Left cardiac atrium (tissue), 4 donors: ENCODE measurements at places on chromosomes 7 and 10.

- DNase-seq = peak; percentile 23
These were observed 538 bp downstream of the TFAM start for GRCh38 chr10:58385784-58386112.

DNA sequence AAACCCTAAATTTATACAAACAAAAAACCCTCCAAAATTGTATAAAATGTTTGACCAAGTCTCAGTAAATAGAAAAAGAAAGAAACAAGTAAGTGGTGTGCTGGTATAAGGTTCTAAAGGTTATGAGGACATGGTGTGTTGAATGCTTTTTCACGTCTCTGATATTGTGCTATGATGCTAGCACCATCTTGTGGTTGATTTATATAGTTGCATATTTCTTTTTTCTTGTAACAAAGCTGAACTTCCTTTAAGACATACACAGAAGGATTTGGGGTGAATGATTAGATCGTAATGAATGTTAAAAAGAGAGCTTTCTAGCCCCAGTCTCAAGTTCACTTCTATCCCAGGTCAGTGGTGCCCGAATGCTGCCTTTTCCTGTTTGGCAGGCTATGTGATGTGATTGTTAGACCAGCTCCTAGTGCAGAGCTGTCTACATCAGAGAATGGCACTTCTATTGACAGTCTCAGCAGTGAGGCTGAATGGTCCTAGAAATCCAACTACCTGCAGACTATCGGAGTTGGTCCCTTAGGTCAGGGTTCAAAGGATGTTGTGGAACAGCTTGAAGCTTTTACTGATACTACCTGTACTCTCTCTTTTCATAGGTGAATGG, 25.0 kb downstream of the VTI1A start:
- DNase-seq = no peak

DNA sequence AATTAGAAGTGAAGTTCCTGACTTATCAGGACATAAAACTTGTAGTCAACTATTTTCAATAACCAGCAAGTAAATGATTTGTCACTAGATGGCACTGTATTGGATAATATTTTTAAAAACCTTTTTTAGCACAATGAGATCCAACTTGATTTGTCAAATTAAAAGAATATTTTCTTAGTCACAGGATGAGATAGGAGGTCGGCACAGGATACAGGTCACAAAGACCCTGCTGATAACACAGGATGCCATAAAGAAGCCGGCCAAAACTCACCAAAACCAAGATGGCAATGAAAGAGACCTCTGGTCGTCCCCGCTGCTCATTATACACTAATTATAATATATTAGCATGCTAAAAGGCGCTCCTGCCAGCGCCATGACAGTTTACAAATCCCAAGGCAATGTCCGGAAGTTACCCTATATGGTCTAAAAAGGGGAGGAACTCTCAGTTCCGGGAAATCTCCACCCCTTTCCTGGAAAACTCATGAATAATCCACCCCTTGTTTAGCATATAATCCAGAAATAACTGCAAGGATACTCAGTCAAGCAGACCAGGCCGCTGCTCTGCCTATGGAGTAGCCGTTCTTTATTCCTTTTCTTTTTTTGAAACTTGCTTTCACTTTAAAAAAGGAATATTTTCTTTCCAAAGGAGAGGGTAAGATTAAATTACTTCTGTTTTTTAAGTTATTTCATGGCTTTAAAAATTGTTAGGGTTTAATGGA, 255.7 kb upstream of the MKLN1 start:
- DNase-seq = peak; percentile 74

- peak; percentile 29 for DNase-seq
These were observed 1.6 kb downstream of the FAM24A start for GRCh38 chr10:122911889-122912484.

DNA sequence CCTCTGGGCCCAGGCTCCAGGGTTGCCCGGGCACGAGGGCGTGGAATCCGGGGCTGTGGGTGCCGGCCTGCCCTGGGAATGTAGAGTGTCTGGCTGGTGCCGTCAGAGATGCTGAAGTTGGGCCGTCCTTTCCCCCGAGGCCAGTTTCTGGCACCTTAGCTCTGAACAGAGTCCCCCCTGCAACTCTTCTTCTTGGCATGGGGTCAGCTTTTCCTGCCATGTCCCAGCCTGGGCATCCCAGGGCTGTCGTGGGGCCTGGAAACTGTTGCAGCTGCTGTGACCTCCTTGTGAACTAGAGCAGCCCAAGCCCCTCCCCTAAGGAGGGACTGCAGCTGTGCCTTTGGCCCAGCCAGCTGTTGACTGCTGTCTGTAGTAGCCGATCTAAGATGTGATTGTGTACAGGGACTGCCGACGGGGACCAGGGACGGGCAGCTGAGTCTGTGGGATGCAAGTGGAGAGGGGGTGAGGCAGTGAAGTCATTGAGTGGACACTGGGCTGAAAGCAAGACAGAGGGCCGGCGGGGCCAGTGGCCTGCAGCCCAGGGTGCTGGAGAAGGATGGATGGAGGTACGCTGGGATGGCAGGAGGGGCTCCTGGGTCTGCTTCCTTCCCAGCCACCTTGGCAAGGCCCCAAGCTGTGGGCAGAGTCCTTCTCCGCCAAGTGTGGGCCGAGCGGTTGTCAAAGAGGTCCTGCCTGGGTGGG, 35.8 kb downstream of the GBX1 start:
- DNase-seq = peak; percentile 18

GRCh38 chr10:132504501-132505272, 32.9 kb upstream of the INPP5A start:
- DNase-seq = no peak

DNA sequence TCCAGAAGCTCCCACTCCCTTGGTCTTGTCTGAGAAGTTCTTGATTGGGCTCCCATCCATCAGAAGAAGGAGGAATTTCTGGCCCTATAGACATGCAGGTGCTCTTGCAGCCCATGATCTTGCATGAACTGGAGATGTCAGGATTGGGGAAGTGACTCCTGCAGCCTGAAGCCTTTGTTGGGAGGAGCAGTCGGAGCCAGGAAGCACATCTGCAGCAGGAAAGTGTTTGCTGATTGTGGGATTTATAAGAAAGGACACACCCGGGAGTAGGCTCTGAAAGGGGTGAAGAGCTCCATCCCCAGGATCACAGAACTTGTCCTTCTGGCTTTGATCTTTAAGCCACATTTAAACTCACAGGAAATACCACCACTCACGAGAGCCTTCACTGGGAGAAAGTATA, 185.2 kb downstream of the DYNC1I1 start:
- DNase-seq = no peak

- DNase-seq = no peak
These were observed 75.7 kb downstream of the RSU1 start for GRCh38 chr10:16741540-16741939.

- DNase-seq = no peak
These were observed 342.7 kb upstream of the KLF6 start for GRCh38 chr10:4127518-4128315.

DNA sequence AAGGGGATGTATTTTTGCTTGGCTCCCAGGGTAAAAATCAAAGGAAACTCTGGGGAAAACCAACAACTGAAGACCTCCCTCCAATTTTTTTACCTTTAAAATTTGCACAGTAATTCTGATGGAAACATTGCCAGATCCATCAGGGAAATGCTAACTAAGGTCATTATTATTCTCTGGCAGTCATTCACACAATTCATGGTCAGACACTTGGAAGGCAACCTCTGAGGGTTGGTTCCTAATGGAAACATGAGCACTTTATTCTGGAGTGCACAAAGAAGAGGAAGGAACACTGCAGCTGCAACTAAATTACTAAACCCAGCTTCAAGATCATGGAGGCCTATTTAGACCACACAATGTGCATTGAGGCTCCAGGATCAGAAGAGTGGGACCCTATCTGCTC, 34.2 kb downstream of the SRI start:
- DNase-seq = no peak

DNA sequence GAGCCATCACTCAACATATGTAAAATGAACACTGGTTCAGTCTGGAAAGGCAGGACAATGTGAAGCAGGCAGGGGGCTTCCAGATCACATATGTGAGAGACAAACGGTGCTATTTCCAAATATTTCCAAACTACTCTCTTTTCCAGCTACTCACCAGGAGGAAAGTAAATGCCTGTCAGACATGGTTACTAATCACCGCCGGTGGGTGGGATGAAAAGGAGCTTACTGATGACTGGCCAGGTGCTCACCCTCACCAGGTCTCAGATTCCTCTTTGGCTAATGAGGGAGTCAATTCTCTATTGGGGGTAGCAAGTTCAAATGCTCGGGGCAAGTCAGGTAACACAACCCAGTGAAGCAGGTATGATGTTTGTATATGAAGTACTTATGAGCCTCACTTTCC, 9.7 kb upstream of the MSMB start:
- no peak for DNase-seq

- no peak for DNase-seq
These were observed 67.1 kb upstream of the HABP2 start for GRCh38 chr10:113485736-113486135.

- DNase-seq = peak; percentile 99
These were observed 146.9 kb downstream of the GPR85 start for GRCh38 chr7:112939574-112940313.

GRCh38 chr10:54983255-54983654, 182.2 kb upstream of the PCDH15 start:
- DNase-seq = no peak

GRCh38 chr7:135079068-135079467, 68.8 kb upstream of the TMEM140 start:
- DNase-seq = no peak

DNA sequence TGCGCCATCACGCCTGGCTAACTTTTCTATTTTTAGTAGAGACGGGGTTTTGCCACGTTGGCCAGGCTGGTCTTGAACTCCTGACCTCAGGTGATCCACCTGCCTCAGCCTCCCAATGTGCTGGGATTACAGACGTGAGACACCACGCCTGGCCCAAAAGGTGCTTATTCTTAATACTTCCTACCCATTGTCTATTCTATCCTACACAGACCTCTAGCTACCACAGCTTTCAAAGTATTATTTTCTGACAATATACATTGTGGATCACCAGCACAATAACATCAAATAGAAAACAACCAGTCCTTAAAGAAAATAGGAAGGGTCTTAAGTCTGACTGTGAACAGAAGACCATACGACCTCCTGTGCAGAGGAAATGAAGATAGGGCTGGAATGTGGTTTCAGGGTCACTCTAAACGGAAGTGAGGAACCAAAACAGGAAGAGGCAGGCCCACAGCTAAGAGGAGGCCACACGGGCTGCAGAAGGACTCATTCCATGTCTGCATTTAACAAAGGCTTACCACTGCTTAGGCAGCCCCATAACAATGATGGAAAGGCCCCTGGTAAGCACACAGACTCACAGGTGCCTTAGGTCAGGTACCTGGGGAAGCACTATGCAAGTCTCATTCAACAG, 115.2 kb downstream of the ZFAND4 start:
- DNase-seq = no peak

DNA sequence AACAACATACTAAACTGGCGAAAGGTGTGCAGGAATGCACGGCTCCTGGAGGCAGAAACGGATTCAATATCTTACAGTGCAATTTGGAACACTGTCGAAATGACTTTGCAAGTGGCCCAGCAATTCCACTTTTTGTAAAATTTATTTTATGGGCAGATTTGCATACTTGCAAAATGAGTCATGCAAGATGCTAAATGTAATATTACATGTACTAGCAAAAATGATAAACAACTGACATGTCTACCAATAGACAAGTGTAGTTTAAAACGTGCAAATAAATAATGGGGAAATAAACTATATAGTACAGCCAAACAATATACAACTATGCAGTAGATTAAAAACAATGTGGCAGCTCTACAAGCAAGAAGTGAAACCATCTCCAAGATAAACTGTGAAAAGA, 97.7 kb downstream of the ARHGAP12 start:
- no peak for DNase-seq

GRCh38 chr7:141178486-141179135, 104.7 kb downstream of the TMEM178B start:
- DNase-seq = no peak

GRCh38 chr10:62354916-62355315, 19.3 kb upstream of the ZNF365 start:
- DNase-seq = no peak

DNA sequence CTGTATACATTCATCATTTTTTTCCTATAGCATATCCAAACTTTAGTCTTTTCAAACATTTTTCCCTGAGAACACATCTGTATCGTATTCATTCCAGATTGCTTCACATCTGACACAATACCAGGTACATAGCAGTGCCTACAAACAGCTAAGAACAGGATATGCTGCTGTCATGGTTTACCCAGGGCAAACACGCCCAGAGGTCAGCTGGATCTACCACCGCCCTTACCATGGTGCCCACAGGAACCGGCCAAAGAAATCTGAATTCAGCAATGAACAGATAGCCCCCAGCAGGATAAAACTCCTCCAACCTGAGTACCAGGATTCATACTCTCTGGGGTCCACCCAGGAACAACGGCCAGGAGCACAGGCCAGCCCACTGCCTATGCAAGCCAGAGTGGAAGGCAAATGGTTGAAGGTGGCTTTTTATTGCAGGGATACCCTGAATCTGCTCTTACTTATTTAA, 43.0 kb downstream of the TNS3 start:
- DNase-seq = no peak

DNA sequence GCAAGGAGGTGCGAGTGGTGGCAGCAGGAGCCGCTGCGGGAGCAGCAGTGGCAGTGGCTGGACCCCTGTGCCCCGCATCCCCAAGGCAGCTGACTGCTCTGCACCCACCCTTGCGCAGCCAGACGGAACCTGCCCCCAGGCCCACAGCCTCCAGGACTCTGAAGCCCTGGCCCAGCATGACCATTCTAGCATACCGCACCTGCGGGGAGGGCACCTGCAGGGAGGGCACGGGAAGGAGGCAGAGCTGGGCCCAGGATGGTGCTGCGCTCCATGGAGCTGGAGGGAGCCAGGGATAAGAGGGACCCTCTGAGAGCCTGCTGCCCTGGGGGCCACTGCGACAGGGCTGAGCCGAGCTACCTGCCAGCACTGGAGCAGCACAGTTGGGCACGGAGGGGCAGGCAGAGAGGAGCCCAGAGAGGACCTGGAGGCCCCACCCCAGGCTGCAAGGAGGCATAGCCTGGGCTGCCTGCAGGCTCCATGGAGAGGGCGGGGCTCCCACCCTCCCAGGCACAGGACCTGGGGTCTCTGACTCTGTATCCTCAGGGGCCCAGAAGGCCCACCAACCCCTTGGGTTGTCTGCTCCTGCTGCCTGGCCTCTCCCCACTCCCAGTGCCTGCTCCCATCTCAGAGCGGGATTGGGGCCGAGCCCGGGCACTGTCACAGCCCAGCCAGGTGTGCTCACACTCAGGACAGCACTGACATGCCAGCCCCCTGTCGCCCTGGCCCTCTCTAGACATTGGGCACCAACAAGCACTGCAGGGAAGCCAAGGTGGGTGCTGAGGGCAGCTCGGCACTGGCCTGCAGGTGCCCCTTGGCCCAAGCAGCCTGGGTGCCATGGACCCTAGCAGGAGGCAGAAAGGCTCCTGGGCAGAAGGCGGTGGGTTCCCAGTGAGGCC, 87.6 kb downstream of the HTR7 start:
- DNase-seq = no peak

DNA sequence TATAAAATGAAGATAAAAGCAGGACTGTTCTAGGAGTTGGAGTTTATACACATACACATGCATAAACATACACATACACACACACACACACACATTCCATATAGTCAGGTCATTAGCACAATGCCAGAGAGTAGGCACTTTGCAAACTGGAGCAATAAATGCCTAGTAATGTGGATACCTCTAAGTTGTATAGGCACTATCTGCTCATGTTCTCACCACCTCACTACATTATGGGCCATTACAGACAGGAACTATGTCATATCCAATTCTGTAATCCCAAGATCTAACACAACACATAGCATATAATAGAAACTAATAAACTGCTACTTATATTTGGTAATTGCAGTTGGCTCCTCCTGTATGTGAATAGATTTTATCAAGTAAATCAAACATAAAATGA, 115.6 kb downstream of the GRM8 start:
- DNase-seq = no peak
